ENCODE measurements at places on chromosomes 3 and 15. TPM values are rescaled to one million over a fixed set of nuclear protein-coding genes. Genes with fewer than 3 reads are reported as not detected.

DNA sequence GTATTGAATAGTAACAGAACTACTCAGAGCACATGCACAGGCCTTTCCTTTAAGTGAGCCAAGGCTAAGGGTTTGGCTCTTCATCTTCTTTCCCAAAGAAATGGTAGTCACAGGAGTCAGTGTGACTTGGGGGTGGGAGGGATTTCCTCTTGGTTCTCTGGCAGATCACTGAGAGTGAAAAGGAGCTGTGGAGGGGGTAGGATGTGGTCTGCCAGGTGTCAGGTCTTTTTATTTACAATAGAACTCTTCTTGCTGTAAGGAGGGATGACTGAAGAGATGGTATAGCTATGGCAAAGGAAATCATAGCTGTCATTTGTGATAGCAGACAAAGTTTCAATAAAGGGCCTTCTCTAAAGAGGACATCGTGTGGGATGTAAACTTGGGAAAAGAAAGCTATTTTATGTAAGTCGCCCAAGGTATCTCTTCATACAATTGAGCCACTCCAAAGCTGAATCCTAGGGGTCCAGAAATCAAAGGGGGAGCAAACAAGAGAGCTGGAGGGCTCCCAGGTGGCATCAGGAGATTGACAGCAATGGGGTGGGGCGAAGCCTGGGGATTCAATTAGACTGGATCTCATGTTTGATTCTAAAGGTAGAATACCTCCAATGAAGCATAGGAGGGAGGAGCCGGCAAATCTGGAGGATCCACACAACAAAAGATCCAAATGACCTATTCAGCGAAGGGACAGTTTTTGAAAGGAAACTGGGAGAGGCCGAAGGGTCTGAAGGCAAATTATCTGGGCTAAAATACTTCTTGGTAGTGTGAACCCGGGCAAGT is 20.0 kb upstream of the CHD2 start:
- DNase-seq: no peak

DNA sequence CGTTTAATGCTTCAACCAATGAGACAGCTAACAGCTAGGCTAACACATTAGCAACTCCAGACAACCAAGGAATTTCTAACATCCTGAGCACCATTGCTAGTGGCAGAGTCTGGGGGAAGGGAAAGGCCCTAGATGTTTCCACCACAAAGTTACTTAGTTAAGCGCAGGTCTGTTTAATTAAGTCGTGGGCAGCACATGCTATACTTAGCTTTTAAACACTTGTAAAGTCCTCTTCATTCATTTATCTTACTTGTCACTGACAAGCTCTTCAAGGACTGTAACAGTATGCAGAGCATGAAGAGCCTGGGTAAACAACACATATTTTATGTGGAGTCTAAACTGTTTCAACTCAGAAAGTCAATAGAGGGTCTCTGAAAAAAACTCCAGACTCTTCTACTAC is 221.1 kb upstream of the WNT5A start:
- DNase-seq: no peak

- no peak for DNase-seq
These were observed 19.2 kb downstream of the SNX33 start for GRCh38 chr15:75666823-75667501.

DNA sequence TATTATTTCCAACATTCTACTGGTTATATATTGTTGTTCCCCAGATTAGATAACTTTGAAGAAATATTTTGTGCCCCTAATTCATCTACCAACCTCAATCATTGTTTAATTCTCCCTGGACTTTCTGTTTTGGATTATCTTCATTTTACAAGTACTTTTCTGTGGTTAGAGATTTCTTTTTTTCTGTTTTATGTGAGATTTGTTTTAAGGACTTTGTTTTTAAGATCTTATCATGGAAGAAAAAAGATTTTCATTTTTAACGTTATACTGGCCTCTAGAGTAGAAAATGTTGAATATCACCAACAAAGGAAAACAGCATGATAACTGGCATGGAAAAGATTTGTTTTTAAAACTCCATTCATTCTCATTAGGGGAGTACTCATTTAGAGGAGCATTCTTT is 210.9 kb upstream of the KCNMB2 start:
- no peak for DNase-seq

- no peak for DNase-seq
These were observed 1.8 kb downstream of the RCCD1 start for GRCh38 chr15:90956274-90957030.

- no peak for DNase-seq
These were observed 1.7 kb downstream of the NCKIPSD start for GRCh38 chr3:48684054-48684349.

The ISLR2 gene
- polyA plus RNA-seq: 0.48 TPM

The AHSG gene
- polyA plus RNA-seq: not detected

The ECE2 gene
- polyA plus RNA-seq: not detected
